ENCODE measurements at places on chromosomes 12 and 14. TPM values are rescaled to one million over a fixed set of nuclear protein-coding genes. Genes with fewer than 3 reads are reported as not detected.

The KRT3 gene
- polyA plus RNA-seq = not detected

The SMCO2 gene
- polyA plus RNA-seq = 0.60 TPM

The PTHLH gene
- polyA plus RNA-seq = 0.67 TPM

The CDK17 gene
- polyA plus RNA-seq = 45.7 TPM

GRCh38 chr12:92977326-92977725 is 48.2 kb upstream of the EEA1 start:
- DNase-seq = no peak

DNA sequence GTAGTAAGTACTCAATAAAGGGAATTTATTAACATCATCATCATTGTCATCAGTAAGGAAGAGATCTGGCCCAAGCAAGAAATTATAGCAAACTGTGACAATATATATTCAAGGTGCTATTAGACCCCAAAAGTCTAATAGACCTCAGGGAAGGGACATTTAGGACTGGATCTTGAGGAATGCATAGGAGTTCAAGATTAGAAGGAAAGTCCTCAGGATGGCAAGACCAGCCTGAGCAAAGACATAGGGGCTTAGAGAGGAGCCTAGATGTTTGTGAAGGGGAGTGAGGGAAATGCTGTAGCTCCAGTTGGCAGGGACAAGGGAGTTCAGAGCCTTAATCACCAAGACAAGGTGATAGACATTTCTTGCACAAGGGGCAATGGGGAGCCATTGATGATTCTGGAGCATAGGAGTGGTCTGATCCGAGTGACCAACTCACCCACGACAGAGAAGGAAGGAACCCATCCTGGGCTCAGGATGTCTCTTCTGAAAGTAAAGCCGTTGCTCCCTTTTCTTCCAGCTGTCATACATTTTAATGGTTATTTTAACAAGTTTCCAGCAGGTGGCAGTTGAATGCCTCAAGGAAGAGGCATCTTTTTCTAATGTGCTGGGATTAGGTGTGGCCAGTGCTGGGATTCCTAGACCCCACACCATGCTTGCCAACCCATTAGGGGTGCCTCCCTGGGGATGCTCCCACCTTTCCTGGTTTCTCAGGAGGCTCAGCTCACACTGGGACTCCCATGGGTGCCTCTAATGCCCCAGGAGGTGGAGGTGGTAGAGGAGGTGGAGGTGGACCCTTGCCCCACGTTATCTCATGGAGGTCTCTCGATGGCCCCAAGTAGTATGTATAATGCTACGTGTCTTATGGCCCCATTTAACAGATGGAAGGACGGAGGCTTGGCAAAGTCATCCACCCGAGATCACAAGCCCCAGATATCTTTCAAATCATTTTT is 37.8 kb downstream of the PHETA1 start:
- DNase-seq = peak; percentile 26

DNA sequence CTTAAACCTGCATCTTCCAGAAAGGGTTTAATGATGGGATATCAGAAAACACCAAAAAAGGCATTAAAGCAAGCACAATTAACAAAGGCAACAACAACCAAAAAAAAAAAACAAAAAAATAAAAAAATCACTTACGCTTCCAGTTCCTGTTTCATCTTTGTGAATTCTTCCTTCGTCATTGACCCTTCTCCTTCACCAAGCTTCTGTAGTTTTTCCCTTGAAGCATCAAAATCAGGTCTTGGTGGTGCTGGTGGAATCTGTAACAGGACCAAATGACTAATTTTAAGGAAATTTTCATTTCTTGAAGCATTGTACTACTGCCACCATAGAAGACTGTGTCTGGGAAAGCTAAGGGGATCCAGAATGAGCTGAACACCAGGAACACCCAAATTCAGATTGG is 24.5 kb downstream of the SNX6 start:
- no peak for DNase-seq

- no peak for DNase-seq
Observed at GRCh38 chr14:58918066-58918738, 270.3 kb upstream of the DAAM1 start.

DNA sequence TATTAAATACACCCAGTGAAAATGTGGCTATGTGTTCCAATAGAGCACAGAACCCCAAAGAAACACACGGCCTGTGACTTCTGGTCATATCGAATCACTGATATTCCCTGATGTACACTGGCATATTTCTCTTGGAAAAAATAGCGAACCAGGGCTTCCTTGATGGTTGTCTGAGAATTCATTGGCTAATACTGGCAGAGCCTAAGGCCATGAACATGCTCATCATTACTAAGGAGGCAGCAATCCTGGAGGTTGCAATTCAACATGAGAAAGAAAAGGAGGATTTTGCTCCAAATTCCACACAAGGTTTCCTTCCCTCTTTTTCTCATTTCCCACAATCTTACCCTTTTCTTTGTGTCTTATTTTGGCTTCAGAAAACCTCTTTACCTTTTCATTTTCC is 212.9 kb upstream of the HMGA2 start:
- DNase-seq = no peak

DNA sequence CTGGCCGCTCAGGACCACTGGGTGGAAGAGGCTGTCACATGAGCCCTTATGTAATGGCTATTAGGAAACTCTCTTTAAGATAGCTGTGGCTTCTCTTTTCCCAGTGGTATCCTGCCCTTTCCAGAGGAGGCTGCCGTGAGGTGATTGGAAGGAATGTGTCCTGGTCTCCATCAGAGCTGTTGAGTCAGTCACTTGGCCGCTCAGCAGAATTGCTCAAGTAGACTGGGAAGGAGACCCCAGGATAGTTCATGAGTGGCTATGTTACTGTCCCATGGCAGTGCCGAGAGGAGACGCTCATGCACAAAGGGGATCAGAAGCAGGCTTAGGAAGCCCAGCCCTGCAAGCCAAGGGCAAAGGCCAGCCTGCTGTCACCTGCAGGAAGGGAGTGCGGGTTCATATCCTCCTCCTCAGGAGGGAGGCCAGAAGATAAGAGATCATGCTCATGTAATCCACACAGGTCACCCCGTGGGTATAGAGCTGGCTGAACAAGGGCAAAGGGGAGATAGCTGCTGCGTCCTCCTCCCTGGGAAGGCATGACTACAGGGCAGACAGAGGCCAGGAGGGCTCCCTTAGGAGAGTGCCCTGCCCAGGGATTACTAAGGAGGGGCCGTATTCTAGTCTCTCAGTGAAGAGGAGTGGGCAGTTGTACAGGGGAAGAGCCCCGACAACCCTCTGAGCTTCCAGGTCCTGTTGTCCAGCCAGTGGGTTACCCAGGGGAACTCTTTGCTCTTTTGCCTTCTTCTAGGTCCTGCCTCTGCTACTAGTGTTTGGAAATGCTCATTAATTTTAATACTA is 137.0 kb upstream of the MAX start:
- no peak for DNase-seq

The FGF23 gene
- 0.05 TPM for polyA plus RNA-seq

- no peak for DNase-seq
Observed at GRCh38 chr14:24255438-24255837, 7.5 kb downstream of the TGM1 start.

The TAS2R43 gene
- 0.63 TPM for polyA plus RNA-seq

The CMA1 gene
- 0.42 TPM for polyA plus RNA-seq

The GALNT6 gene
- polyA plus RNA-seq = 6.3 TPM

The NELL2 gene
- polyA plus RNA-seq = 26.0 TPM

The LIMA1 gene
- polyA plus RNA-seq = 93.6 TPM

The KRT75 gene
- not detected for polyA plus RNA-seq

GRCh38 chr14:22400655-22401259 is 188.3 kb downstream of the DAD1 start:
- DNase-seq = no peak

DNA sequence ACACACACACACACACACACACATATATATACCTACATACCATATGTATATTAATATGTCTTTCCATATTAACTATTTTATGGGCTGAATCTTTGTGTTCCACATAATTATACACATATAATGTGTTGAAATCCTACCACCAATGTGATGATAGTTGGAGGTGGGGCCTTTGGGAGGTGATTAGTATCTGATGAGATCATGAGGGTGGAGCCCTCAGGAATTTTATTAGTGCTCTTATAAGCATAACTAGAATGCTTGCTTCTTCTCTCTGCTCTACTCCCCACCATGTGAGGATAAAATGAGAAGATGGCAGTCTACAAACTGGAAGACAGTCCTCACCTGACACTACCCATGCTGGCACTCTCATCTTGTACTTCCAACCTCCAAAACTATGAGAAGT is 1193.5 kb upstream of the FLRT2 start:
- no peak for DNase-seq

The ITPK1 gene
- 27.1 TPM for polyA plus RNA-seq

- DNase-seq = no peak
Observed at GRCh38 chr12:11949738-11950411, 120.9 kb upstream of the BCL2L14 start.

The EMP1 gene
- polyA plus RNA-seq = 97.8 TPM

GRCh38 chr12:67633708-67634107 is 14.8 kb upstream of the DYRK2 start:
- DNase-seq = no peak

The IFI27 gene
- 5.5 TPM for polyA plus RNA-seq

The PLCZ1 gene
- 1.3 TPM for polyA plus RNA-seq

The TAS2R10 gene
- 4.4 TPM for polyA plus RNA-seq

The KCNMB4 gene
- polyA plus RNA-seq = 25.3 TPM

DNA sequence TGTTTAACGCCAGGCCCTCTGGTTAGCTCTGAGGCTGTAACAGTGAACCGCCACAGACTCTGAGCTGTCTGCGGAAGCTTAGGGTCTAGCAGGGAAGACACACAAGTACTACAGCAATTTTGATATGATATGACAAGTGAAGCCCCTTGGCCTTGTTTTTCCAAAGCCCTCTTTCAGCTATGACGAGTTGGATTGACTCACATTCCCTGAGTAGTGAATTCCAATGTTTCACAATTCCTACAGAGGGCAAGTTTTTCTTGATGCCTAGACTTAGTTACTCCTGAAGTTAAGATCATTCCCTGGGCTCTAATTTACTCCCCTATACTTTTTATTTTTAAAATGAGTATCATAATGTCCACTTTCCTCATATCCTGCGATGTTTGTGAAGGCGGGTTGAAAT is 53.3 kb upstream of the CISTR start:
- no peak for DNase-seq

The ZBTB39 gene
- 13.4 TPM for polyA plus RNA-seq

- no peak for DNase-seq
Observed at GRCh38 chr12:78146365-78146772, 315.7 kb downstream of the NAV3 start.

The ATL1 gene
- polyA plus RNA-seq = 8.4 TPM

GRCh38 chr12:53418221-53418620 is 5.4 kb upstream of the AMHR2 start:
- no peak for DNase-seq

The KRT80 gene
- polyA plus RNA-seq = 0.80 TPM

The CLEC1A gene
- polyA plus RNA-seq = 4.3 TPM
